HFF-Myc (cell line): ENCODE measurements at places on chromosomes 7 and 10.

DNA sequence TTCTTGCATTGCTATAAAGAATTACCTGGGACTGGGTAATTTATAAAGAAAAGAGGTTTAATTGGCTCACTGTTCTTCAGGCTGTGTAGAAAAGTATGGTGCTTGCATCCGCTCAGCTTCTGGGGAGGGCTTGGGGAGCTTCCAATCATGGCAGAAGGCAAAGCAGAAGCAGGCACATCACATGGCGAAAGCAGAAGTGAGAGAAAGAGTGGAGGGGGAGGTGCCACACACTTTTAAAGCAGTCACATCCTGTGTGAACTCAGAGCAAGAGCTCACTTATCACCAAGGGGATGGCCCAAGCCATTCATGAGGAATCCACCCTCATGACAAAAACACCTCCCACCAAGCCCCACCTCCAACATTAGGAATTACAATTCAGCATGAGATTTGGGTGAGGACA, 303.5 kb downstream of the OTUD1 start:
- no peak for DNase-seq

DNA sequence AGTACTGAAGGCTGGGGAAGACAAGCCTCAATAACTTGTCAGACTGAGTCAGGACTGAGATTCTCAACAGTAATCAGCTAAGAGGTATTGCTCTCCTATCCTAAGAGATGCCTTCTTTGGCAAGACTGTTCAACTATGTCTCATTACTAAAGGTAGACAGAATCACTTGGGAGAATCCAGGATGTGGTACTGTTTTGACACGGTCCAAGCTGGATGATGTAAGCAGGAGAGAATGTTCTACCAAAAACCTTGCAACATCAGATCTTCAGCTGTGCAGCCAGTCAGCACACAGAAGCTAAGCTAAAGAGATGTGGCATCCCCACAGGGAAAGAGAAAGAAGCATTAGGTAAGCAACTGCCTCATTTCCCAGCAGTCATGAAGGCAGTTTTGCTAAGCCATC, 391.4 kb downstream of the NRG3 start:
- DNase-seq, result no peak

GRCh38 chr10:93073539-93074146, at the start of gene CYP26A1:
CYP26A1 (plus strand) TSS chr10:93073893; CDS start chr10:93073935, 42 bp downstream.
- DNase-seq, result no peak

DNA sequence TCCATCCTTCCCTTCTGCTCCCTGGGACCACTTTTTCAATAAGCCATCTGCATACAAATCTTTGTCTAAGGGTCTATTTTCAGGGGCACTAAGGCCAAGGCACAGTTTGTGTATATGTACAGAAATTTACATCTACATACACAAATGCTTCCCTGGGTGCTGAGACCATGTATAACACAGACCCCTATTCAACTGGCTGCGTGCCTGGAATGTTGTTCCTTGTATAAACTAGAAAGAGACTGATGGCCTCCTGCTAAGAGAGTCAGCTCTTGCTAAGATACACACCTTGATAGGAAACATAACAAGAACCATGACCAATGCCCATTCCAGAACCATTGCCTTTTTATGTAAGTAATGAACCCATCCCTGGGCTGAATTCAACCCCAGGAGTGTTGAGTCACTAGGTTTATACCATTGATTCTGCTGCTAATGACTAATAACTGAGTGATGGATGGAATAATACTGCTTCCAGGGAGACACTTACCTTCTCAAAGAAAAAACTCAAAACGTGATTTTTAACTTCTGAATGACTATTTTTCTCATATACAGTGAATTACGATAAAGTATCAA, 290.7 kb downstream of the FGFR2 start:
- no peak for DNase-seq

GRCh38 chr10:49830016-49830415, 67.9 kb upstream of the OGDHL start:
- DNase-seq, result no peak

DNA sequence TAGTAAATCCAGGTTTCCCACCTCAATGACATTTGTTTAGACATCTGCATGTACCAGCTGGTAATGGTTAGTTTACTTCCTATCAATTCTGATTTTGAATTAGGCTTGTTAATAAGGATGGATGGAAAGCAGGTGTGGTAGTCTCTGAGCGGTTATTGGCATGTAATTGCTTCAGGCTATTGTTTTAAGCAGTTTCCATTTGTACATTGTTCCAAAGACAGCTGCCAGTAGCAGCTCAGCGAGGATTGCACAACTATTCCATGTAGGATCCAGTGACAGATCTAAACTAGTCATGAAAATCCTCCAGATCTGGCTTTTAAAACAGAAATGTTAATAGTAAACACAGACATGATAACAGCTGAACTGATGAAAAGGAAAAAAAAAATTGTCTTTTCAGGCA, 436.0 kb upstream of the ADARB2 start:
- DNase-seq, result no peak

DNA sequence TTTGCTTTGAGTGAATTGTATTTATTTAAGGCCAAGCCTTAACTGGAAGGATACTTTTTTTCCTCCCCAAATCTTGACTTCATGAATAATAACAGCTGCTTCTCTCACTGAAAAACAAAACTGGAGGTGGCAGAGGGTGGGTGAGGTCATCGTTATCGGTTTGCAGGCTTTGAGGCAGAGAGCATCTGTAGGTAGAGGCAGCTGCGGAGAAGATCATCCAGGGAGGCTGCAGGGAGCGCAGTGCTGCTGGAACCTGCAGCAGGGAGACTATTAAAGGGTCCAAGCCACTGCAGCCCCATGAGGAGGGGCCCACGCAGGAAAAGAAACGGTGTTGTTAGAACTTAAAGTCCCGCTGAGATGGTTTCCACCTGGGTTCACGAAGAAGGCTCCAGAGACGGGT, 112.1 kb upstream of the SDK1 start:
- no peak for DNase-seq

- DNase-seq, result no peak
Observed at GRCh38 chr7:92520024-92520423, 8.3 kb downstream of the PEX1 start.

DNA sequence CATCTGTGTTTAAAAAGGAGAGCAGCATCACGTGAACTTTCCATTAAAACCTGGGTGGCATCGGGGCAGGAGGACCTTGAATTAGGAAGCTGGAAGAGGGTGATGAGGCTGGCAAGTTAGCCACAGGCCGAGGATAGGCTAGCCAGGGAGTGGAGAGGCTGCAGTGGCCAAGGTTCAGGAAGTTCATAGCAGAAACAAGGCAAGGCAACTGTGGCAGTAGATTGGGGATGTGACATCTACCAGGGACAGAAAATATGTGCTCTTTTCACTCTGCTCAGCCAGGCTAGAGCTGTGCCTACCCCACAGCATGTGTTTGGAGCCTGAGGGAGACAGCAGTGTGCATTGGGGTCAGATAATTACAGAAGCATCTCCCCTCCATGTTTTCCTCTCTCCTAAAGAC, 2.2 kb upstream of the INPP5F start:
- DNase-seq, result no peak

- DNase-seq, result no peak
Observed at GRCh38 chr10:110361800-110362456, 57.2 kb upstream of the SMNDC1 start.

DNA sequence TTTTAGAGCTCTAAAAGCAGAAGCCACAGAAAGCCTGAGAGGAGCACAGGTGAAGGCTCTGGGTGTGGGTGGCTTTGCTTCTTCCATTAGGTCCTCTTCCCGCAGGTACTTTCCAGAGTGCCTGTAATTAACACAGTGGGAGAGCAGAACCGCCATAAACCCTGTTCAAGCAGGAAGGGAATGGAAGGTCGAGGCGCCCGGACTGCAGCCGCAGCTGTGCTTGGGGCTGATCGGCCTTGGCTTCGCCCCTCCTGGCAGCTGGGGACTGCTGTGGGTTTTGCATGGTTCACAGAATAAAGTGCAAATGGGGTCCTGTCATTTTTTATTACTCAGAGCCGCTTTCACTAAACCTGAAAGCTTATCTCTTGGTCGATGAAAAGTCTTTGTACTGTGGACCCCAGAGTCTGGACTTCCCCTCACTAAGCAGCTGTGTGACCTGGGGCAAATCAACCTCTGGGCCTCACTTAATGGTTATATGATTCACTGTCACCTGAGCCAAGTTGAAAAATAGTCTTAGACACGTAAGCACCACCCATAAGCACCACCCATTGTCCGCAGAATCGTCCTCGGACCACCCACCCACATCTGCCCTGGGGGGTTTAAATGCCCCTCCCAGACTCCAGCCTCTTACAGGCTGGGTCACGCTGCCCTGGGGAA, 100.9 kb downstream of the XRCC2 start:
- no peak for DNase-seq

- DNase-seq, result no peak
Observed at GRCh38 chr10:102267748-102268147, 22.4 kb downstream of the GBF1 start.
